ENCODE measurements at places on chromosomes 3 and 15.

GRCh38 chr3:125602752-125603649, 7.7 kb upstream of the OSBPL11 start:
- DNase-seq, result no peak

GRCh38 chr15:90286678-90287077, 21.2 kb downstream of the NGRN start:
- DNase-seq, result no peak

DNA sequence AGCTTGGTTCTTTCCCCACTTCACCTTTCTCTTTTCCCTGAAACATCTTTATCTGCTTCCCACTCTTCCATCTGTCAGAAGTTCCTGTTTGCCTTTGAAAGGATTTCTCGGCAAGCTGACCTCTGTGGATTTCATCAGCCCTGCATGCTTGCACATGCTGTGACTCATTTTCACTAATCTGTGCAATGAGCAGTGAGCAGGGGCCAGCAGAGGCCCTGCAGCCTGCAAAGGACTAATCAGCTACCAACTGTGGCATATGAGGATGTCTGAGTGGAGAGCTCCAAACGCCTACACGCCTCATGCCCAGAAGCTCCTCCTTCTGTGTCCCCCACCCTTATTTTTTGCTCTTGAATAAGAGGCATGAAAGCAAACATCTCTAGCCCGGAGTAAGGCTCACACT, 333.0 kb upstream of the SEMA6D start:
- no peak for DNase-seq

DNA sequence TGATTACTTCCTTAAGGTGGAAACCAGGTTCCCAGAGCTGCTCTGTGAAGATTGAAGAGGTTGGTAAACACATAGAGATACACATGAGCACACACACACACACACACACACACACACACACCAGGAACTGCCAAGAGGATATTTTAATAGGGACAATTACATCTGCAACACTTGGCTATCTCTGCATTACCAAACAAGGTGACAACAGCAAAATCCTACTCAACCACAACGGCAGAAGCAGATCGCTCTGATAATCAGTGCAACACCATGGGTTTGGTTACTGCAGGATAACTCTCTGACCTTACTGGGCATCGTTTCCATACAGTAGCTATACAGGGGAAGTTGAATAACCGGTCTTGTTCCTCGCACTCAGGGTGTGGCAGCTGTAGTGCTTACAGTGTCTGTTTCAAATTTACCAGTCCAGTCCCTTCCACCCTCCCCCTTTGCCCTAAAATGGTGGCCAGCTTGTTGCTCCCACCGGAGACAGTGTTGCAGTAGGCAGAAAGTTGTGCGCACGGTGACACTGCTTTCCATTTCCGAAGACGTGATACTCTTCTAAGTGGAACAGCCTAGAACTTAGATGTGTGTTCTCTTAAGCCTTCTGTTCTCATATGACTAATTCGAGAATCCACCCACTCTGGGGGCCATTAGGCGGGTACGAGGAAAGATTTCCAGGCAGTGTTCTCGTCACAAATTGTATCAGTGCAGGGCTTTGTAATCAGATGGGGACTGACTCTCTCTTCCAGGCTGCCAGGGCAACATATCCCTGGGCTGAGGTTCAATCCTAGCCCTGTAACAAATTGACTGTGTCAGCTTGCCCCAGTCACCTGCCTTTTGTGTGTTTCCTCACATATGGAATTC, 176.2 kb downstream of the P3H2 start:
- no peak for DNase-seq

- DNase-seq, result no peak
These were observed 89.0 kb upstream of the FNDC3B start for GRCh38 chr3:171950373-171950772.

GRCh38 chr15:43881245-43881644, 54.4 kb downstream of the WDR76 start:
- DNase-seq, result no peak

DNA sequence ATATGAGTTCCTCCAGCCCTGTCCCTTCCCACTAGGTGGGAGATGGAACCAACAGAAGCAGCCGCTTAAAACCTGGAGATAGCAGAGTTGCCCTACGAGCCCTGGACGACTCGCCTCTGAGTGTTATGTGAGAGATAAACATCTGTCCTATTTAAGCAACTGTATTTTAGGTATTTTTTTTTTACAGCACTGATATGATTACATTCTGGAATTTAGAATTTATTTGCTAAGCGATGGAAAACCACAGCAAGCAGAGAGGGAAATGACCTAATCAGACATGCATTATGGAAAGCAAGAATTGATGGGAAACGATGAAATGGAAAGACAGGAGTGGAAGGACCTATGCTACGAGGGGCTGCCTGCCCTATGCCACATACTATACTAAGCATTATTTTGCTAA, 379.0 kb upstream of the IL12A start:
- DNase-seq, result no peak

GRCh38 chr3:15260531-15260930, 54.5 kb downstream of the CAPN7 start:
- no peak for DNase-seq

- no peak for DNase-seq
These were observed 123.0 kb upstream of the SPRED1 start for GRCh38 chr15:38129531-38130204.

DNA sequence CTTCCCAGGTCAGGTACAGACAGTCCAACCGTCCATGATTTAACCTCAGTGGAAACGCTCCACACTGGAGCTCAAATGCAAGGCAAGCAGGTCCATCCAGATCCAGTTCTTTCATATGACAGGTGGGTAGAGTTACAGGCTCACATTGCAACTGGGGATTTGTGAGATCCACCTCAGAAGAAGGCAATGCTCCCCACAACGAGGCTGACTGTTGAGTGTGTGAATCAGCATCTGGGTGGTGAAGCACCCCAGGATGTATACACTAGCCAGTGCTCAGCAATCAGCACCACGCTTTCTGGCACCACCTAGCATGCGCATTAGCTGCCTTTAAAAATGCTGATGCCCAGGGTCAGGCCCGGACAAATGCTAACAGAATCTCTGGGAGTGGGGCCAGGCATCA, 343.5 kb upstream of the ICE2 start:
- no peak for DNase-seq

DNA sequence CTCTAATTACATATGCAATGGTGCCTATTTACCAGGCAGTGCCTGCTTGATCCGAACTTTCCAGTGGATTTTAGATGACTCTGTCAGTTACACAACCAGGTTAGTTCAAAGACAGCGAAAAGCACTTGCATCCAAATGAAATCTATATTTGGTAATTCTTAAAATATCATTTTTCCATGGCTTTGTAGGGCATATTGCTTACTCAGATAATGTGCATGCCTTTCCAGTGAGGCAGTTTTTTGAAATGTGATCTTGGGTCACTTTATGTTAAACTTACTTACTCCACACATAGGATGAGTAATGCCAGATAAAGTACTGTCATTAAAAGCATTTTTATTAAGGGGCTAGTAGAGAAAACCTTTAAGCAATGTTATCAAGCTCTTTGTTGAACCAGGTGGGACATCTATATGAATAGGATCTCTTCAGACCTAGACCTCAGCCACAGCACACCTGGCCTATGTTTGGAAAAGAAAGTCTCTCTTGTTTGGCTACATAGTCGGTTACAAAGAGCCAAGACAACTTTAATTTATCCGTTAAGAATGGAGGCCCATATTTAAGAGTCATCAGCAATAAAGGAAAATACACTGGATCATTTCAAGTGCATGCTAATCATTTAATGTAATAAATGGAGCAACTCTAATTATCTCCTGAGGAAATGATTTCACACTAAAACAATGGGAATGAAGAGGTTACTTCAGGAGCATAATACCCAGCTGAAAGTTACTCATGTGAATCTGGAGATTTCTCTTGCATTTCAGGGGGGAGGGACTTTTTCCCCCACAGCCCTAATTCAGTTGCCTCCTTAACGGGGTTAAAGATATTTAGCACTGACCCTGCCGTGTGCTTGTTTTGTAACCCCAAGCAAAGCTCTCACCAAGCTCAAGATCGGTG, 56.3 kb upstream of the TMCO5A start:
- DNase-seq, result no peak
